DND-41 (cell line): ENCODE measurements at places on chromosomes 4 and X.

DNA sequence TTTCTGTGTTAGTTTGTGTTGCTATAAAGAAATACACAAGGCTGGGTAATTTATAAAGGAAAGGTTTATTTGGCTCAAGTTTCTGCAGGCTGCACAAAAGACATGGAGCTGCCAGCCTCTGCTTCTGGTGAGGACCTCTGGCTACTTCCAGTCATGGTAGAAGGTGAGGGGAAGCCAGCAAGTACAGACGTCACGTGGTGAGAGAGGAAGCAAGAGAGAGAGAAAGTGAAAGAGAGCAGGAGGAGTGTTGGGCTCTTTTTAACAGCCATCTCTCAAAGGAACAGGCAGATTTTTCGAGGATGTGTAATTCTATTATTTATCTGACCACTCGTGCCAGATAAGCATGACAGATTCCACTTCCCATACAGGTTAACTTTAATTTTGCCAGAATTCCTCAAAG is 1199.1 kb downstream of the ADGRL3 start:
- no peak for DNase-seq
- no peaks in the 10 kb centered on the region for H3K4me1 ChIP-seq
- no peaks in the 10 kb centered on the region for H3K36me3 ChIP-seq
- no peaks in the 10 kb centered on the region for H3K27me3 ChIP-seq
- H3K27ac ChIP-seq = no peak overlapping the region

DNA sequence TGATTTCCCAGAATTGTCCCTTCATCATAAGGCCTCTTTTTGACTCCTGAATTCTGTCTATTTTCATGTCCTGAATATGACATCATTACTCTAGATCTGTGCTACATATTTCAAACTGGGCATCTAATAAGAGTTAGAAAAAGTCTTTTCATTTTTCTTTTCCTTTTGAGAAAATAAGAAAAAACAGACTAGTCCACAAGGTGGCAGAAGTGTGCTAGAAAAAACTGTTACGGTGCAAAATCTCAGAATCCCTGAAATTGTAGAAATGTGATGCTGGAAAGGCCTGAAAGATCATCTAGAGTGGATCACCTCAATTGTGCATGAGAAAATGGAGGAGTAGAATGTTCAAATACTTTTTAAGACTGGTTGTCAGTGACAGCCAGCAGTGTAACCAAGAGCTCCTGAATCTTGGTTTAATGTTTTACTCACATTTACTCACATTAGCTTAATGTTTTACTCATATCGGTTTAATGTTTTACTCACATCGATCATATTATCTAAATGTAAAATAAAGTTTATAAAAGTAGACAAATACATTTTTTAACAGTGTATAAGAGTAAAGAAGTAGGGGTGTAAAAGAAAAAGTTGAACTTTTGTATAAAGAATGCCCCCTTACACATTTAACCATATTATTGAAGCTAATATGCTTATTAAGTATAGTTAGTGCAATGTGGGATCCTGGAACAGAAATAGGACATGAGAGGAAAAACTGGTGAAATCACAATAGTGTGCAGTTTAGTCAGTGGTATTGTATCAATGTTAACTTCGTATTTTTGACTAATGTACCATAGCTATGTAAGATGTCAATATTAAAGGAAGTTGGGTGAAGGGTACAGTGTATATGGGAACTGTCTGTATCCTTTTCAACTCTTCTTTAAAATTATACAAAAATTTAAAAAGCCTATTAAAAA is 15.2 kb downstream of the ASB11 start:
- no peak overlapping the region for H3K27ac ChIP-seq
- no peaks in the 10 kb centered on the region for H3K4me1 ChIP-seq
- no peaks in the 10 kb centered on the region for H3K36me3 ChIP-seq
- H3K27me3 ChIP-seq = no peaks in the 10 kb centered on the region

- H3K27me3 ChIP-seq = no peaks in the 10 kb centered on the region
- no peak overlapping the region for H3K4me3 ChIP-seq
- peaks cover 10% of the 10 kb centered on the region for H3K4me1 ChIP-seq
- H3K27ac ChIP-seq = no peak overlapping the region
These were observed 161.4 kb upstream of the FAM9B start for GRCh38 chrX:9195199-9195880.

- DNase-seq = no peak
- H3K4me3 ChIP-seq = no peak overlapping the region
- no peak overlapping the region for H3K27ac ChIP-seq
- H3K36me3 ChIP-seq = no peaks in the 10 kb centered on the region
- H3K4me1 ChIP-seq = no peaks in the 10 kb centered on the region
These were observed 445.6 kb downstream of the IQCM start for GRCh38 chr4:149370002-149370401.

- peaks cover 16% of the 10 kb centered on the region for H3K4me1 ChIP-seq
- no peak overlapping the region for H3K27ac ChIP-seq
- H3K36me3 ChIP-seq = no peaks in the 10 kb centered on the region
- H3K27me3 ChIP-seq = peaks cover 38% of the 10 kb centered on the region
- no peak overlapping the region for H3K4me3 ChIP-seq
- no peak for DNase-seq
These were observed 1.1 kb upstream of the HPSE start for GRCh38 chr4:83335701-83336100.

DNA sequence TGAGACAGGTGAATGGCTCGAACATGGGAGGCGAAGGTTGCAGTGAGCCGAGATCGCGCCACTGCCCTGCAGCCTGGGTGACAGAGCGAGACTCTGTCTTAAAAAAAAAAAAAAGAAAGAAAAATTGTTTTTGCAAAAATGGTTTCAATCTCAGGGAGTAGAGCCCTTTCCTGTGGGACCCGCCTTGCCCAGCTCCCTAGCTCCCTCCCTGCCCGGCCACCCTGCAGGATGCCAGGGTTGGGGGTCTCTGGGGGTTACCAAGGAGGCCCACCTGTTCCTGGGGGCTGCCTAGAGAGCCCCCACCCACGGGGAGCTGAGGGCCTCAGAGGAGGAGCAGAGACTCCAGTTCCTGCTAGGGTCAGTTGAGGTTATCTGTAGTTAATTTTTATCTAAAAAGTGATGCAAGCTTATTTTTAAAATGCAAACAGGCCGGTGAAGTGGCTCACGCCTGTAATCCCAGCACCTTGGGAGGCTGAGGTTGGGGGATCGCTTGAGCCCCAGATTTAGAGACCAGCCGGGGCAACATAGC is 18.7 kb upstream of the PLCXD1 start:
- H3K4me1 ChIP-seq = no peaks in the 10 kb centered on the region
- no peak for DNase-seq
- no peaks in the 10 kb centered on the region for H3K36me3 ChIP-seq

DNA sequence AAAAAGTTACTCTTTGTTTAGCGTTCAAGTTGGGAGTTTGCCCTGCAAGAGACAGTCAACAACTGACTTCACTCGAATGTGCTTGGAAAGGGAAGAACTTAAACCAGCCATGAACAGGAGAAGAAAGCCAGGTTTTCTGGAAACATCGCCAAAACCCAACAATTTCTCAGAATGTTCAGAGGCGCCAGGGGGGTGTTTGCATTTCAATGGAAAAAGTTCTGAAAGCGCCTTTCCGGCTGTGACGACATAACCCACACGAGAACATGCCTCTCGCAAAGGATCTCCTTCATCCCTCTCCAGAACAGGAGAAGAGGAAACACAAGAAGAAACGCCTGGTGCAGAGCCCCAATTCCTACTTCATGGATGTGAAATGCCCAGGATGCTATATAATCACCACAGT is 78.1 kb upstream of the ADGRA3 start:
- H3K4me1 ChIP-seq = no peaks in the 10 kb centered on the region
- H3K4me3 ChIP-seq = no peak overlapping the region
- H3K36me3 ChIP-seq = no peaks in the 10 kb centered on the region

DNA sequence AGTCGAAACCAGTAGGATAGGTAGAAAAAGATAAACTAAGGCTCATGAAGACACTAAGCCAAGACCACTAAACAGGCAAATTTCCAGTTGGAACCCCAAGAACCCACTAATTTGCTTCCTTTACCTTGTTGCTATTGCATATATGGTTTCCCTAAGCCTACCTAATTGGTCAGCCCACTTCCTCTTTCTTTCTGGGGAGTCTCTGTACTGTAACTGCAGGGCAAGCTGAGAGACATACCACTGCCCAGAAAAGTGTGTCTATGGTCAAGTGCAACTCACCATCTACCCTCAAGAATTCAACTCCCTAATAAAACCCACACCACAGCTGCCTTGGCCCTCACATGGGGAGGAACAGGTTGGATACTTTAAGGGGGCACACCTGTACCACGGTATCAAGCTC is 28.6 kb downstream of the IDS start:
- DNase-seq = no peak
- H3K4me3 ChIP-seq = no peak overlapping the region

- no peaks in the 10 kb centered on the region for H3K36me3 ChIP-seq
- no peaks in the 10 kb centered on the region for H3K4me1 ChIP-seq
- H3K27ac ChIP-seq = no peak overlapping the region
- no peak for DNase-seq
These were observed 79.3 kb downstream of the SLC16A2 start for GRCh38 chrX:74500555-74500954.

DNA sequence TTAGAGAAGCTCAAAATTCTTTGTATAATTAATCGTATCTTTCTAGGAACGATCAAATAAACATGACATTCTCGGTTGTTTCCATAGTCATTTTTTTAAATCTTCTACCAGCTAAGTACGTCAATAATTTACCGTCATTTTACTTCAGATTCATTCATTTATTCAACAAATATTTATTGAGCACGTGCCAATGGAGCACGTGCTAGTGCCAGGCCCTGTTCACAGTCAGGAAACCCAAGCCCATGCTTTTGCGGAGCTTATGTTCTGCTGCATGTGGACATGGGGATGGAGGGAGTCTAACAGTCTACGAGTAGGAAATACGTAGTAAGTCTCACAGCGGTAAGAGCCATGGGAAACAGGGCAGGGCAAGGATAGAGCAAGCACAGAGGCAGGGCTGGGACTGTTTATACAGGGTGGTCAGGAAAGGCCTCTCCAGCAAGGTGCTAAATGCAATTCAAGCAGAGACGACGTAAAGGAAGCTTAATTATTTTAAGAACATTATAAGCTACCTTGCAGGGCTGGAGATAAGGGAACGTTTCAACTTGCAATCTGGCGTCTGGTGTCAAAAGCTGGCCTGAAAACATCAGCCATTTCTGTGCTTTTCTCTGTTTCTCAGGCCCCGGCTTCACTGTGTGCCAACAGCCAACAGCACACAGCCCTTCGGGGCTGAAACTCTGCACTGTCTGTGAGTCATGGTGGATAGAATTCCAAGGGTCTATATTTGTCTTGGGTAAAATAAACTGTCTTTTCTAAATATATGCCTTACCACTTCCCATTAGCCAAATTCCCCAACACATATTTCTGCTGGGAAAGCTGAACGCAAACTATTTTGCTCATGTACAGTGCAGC is 517.1 kb upstream of the ZFP42 start:
- no peak overlapping the region for H3K4me3 ChIP-seq
- no peak for DNase-seq
- H3K36me3 ChIP-seq = no peaks in the 10 kb centered on the region
- H3K4me1 ChIP-seq = no peaks in the 10 kb centered on the region

GRCh38 chrX:100995469-100995868 is 26.0 kb downstream of the ARL13A start:
- no peak overlapping the region for H3K27ac ChIP-seq
- no peaks in the 10 kb centered on the region; the same call in 1 of the 2 replicates for H3K36me3 ChIP-seq
- H3K27me3 ChIP-seq = no peaks in the 10 kb centered on the region
- H3K4me3 ChIP-seq = no peak overlapping the region

DNA sequence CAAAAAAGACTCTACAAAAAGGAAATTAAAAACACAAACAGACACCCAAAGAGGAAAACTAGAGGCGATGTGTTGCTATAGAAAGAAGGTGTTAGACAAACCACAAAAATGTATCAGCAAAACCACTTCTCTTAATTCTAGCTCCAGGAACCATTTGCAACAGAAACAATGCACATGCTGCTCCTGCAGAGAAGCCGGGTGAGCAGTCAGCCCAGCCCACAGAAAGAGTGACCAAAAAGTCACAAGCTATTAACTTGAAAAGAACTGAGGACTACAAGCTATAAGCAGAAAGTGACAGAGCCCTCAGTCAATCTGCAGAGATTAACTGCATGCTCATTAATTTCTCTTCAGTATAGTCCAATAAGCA is 96.2 kb upstream of the KLHL13 start:
- no peaks in the 10 kb centered on the region for H3K4me1 ChIP-seq
- H3K27me3 ChIP-seq = no peaks in the 10 kb centered on the region
- H3K36me3 ChIP-seq = no peaks in the 10 kb centered on the region
- no peak overlapping the region for H3K4me3 ChIP-seq
- no peak overlapping the region for H3K27ac ChIP-seq

DNA sequence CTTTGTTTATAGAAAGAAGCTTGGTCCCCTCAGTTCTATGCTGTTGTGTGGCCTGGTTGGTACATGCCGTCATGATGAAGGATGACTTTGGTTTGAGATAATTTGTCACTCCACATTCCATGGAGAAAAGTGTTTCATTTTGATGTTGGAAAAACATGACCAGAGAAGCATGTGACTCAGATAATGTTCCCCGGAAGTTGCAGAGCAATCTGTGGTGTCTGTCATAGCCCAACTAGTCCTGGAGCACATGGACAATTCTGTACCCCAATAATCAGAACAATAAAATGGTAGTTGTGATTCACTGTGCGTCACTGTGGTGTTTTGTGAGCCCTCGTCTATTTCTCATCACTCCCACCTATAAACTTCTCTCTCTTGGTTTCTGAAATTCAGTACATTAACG is 85.1 kb downstream of the PDK3 start:
- H3K4me1 ChIP-seq = no peaks in the 10 kb centered on the region
- H3K36me3 ChIP-seq = no peaks in the 10 kb centered on the region
- H3K4me3 ChIP-seq = no peak overlapping the region

DNA sequence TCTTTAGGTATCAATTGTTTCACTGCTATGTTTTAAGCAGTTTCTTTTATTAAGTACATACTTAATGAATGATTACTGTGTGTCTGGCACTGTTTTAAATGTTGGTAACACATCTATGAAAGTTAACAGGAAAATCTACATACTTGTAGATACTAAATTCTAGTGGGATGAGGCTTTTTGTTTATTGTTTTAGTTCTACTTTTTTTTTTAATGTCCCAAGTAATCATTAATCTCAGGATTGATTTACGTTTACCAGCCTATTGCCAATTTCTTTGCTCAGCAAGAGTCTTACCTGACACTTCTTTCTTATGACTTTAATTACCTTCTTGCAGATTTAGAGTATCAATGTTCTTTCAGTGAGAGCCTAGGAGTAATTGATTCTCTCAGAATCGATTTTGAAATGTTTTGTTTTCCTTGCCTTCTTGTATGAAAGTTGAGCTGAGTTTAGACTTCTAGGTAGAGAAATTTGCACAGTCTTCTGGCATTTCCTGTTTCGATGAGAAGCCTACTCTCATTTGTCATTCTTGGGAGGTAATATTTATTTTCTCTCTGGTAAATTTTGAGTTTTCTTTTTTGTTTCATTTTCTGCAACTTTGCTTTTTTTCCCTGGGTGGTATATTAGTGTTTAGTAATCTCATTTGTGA is 235.2 kb upstream of the ANKRD50 start:
- H3K4me1 ChIP-seq = no peaks in the 10 kb centered on the region
- H3K27me3 ChIP-seq = no peaks in the 10 kb centered on the region
- H3K4me3 ChIP-seq = no peak overlapping the region
- no peak for DNase-seq
- no peak overlapping the region for H3K27ac ChIP-seq

GRCh38 chr4:31548823-31549222 is 828.7 kb downstream of the PCDH7 start:
- H3K36me3 ChIP-seq = no peaks in the 10 kb centered on the region
- H3K27me3 ChIP-seq = no peaks in the 10 kb centered on the region
- H3K4me3 ChIP-seq = no peak overlapping the region

- H3K4me3 ChIP-seq = no peak overlapping the region
- no peak overlapping the region for H3K27ac ChIP-seq
- H3K27me3 ChIP-seq = peaks cover 4% of the 10 kb centered on the region
- DNase-seq = no peak
- H3K4me1 ChIP-seq = no peaks in the 10 kb centered on the region
These were observed 202.9 kb downstream of the CFAP299 start for GRCh38 chr4:80538276-80538926.
